ENCODE measurements at places on chromosomes 6 and 20.

GRCh38 chr6:166318227-166318626, 10.0 kb upstream of the PRR18 start:
- DNase-seq: no peak

- DNase-seq: no peak
Observed at GRCh38 chr20:17557675-17558006, 12.2 kb upstream of the DSTN start.

DNA sequence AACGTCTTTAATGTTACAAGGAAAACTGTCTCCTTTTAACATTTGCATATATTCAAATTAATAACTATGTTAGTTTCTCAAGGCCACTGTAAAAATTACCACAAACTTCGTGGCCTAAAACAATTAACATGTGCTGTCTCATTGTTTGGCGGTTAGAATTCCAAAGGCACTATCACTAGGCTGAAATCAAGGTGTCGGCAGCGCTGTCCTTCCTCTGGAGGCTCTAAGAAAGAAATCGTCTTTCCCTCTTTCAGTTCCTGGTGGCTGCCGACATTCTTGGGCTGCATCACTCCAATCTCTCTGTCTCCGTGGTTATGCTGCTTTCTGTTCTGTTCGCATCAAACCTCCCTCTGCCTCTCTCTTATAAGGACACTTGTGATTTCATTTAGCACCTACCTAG, 4.2 kb downstream of the TPD52L1 start:
- no peak for DNase-seq

DNA sequence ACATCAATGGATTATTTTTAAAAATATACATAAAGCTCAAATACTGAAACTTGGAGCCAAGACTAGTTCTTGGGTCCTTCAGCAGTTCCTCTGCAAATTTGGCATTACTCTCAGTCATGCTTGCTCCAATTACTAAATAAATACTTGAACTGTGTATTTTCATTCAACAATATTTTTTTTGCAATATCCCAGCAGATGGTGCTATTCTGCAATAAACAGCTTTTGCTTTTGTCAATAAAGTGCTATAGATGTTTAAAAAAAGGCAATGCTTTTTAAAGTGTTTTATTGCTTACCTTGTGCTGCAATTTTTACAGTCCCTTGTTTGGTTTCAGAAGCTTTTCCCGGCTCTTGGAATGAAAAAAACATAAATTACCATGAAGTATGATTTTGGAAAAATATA, 243.4 kb downstream of the TRDN start:
- DNase-seq: peak; percentile 35

- no peak for DNase-seq
Observed at GRCh38 chr6:88311561-88311960, 145.4 kb upstream of the CNR1 start.

GRCh38 chr6:115613488-115613887, 447.2 kb downstream of the FRK start:
- DNase-seq: no peak

DNA sequence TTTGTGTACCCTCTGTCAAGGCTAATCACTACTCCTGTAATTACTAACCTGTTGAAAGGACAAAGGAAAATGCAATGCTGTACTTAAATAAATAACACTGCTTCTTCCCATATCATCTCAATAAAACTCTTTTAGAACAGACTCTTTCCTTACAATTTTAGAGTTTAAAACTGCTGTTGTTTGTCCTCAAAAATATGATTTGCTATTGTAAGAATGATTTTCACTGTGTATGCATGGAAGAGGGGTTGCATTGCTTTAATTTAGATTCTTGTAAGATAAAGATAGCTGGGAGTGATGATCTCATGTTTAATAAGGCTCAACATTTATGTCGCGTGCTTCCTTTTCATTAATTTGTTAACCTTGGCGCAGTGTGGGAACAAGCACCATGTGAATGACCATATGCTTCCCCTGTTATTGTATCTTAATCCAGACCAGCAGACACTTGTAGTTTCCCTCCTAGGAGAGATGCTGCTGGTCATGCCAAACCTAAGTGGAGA, 89.8 kb upstream of the ATXN1 start:
- no peak for DNase-seq

- DNase-seq: no peak
Observed at GRCh38 chr20:52895235-52895634, 76.9 kb upstream of the TSHZ2 start.

DNA sequence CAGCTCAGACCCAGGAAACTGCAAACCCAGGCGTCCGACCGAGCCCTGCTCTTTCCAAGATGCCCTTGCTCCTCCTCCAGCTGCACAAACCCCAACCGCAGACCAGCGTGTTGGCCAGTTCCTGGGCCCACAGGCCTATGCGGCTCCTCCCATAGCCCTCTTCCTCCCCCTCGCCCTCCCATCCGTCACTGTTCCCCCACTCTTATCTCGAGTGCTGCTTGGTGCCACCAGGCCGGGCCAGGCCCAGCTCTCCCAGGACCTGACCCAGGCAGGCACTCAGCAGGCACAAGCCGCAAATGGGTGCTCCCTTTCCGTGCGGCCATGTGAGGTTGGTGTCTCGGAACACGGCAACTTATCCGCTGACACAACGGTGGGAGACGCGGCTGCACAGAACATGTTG, 28.6 kb downstream of the ADRM1 start:
- DNase-seq: no peak

- DNase-seq: no peak
Observed at GRCh38 chr20:15889514-15890256, 683.6 kb downstream of the KIF16B start.

GRCh38 chr6:167293590-167294091, 2.5 kb downstream of the UNC93A start:
- DNase-seq: no peak

DNA sequence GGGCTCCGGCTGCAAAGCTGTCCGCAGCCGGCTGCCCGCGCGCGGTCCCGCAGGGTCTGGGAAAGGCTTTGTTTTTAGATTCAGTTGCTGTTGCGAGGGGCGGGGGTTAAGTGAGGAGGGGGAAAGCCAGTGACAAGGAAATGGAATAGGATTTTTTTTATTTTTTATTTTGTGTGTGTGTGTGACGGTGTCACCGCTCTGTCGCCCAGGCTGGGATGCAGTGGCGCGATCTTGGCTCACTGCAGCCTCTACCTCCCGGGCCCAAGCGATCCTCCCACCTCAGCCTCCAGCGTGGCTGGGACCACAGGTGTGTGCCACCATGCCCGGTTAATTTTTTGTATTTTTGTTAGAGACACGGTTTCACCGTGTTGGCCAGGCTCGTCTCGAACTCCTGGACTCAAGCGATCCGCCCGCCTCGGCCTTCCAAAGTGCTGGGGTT, 615 bp upstream of the UBE2J1 start:
- no peak for DNase-seq

GRCh38 chr6:155030148-155030720, 35.1 kb downstream of the TIAM2 start:
- DNase-seq: no peak
